GM20000 (cell line): ENCODE measurements at places on chromosomes 5 and 9.
A peak's percentile ranks its signal among the peaks of the same experiment; 100 is the strongest.

GRCh38 chr9:124220946-124221451 is 36.8 kb upstream of the NEK6 start:
- no peak for DNase-seq

GRCh38 chr9:89408628-89409101 is 89.2 kb downstream of the SEMA4D start:
- no peak for DNase-seq

- no peak for DNase-seq
Observed at GRCh38 chr5:147956064-147956841, 49.9 kb upstream of the C5orf46 start.

GRCh38 chr9:221989-222776 is 7.5 kb downstream of the DOCK8 start:
- no peak for DNase-seq

DNA sequence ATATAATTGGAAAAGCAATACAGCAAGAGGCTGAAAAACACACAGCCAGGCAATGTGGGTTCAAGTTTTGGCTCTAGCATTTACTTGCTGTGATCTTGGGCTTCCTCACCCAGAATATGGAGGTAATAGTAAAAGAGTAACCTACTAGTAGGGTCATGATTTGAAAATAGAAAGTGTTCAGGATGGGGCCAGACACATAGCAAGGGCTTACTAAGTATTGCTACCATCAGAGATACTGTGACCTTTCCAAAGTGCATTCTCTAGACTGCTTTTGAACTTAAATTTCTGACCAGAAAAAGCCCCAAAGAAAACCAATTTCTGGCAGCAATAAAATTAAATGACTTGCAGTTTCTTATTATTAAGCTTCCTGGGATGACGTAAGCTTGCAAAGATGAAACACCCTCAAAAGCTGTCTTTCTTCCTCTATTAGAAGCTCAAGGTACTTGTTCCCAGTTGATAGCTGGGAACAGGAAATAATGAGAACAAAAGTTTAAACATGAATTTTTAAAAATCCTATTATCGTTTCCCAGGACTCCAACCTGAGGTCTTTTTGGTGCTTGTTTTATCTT is 20.3 kb downstream of the SLC45A2 start:
- peak; percentile 22 for DNase-seq

DNA sequence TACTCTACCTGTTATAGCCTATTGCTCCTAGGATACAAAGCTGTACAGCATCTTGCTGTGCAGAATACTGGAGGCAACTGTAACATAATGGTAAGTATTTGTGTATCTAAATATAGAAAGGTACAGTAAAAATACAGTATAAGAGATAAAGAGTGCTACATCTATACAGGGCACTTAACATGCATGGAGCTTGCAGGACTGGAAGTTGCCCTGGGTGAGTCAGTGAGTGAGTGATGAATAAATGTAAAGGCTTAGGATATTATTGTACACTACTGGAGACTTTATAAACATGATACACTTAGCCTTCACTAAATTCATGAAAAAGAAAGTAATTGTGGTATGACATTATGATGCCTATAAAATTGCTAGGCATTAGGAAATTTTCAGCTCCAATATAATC is 65.5 kb upstream of the OSMR start:
- no peak for DNase-seq

DNA sequence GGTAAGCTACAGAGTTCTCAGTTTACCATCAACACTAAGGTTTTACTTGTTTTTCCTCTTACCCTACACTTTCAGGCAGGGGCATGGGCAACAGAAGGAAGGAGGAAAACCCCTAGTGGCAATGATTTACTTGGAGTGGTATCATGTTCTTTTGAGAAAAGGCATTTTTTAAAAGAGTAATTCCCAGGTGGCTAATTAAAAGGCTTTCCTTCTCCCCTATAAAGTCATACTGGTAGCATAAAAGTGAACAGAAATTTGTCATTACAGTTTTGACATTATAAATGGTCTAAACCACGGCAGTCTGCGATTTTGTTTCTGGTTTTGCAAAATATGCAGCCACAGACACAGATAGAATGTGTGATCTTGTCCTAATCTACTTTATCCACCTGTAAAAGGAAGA is 30.9 kb upstream of the OR2K2 start:
- DNase-seq: no peak

DNA sequence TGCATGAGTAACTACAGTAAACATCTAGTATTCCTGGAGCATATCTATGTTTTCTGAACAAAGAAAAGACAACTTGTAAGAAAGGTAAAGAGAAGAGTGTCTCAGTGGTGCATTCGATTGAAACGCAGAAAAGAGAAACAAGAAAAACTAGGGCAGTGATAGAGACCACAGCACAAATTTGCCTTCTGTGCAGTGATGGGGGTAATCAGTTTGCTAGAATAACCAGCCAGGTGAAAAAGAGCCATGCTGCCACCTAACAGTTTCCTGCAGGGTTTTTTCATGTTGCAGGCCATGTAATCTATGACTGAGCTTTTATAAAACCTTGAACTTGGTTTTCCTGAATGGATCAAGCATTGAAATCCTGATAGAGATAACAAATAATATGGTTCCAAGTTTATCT is 198.4 kb upstream of the MEF2C start:
- no peak for DNase-seq

DNA sequence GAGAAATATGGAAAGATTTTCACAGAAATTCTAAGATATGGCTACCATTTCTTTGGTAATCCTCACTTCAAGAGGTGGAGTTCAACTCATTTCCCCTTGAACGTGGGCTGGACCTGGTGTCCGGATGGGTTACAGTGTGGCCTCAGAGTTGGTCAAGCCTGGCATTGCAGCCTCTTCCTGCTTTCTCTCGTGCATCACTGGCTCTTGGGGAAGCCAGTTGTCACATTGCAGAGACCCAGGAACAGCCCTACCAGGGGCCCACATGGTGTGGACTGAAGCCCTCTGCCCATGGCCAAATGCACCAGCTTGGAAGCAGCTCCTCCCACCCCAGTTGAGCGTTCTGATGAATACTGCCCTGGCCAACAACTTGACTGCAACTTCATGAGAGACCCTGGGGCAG is 47.7 kb upstream of the FCN1 start:
- DNase-seq: no peak

GRCh38 chr5:132640613-132641012 is 17.4 kb upstream of the IL13 start:
- DNase-seq: no peak

GRCh38 chr9:37996819-37997217 is 72.2 kb downstream of the SHB start:
- DNase-seq: no peak

- peak; percentile 39 for DNase-seq
Observed at GRCh38 chr9:96420468-96421219, 2.5 kb upstream of the ZNF367 start.

DNA sequence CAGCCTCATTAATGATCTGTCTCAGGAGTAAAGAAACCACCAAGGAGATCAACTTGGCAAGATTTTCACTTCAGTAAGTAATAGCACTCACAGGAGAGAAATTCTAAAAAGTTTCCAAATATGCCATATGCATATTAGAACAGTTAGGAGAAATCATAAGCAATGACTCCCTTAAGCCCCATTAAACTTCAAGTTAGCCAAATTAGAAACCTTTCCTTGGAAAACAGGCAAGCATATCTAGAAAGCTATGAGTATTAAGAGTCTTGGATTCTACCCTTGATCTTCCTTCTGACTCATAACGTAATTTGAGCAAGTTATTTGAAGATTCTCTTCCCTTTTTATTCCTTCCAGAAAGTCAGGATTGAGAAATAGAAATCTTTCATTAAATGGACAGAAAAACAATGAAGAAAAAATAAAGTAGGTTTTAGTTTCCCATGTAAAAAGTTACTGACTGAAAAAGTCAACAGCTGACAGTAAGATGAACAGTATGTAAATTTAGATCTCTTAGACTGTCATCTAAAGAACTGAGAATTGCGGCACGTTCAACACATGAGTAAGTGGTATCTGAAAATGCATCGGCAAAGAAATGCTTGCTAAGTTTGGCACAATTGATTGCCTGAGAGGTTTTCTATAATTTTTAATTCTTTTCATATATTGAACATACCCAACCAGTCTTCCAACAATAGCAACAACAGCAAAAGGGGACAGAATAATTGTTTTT is 565.7 kb upstream of the FTMT start:
- DNase-seq: no peak

GRCh38 chr5:117624201-117624600 is 1049.6 kb upstream of the SEMA6A start:
- DNase-seq: no peak

GRCh38 chr5:157559301-157559700 is 16.3 kb downstream of the ADAM19 start:
- DNase-seq: no peak

DNA sequence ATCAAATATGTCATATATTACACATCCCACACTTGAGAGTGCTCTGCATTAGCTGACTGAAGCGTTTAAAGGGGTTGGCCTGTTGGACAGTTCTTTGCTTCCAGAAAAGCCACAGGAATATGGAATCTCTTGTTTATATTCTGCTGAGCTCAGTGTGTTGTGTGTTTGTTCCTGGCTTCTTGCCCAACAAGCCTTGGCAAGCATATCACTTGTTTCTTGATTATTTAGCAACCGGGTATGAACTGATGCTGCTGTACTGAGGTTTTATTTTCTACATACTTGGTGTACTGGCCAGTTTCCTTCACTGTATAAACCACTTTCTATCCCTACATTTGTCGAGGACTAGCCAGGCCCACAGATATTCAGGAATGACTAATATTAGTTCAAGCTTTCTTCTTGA is 378.9 kb downstream of the KCTD16 start:
- DNase-seq: no peak

GRCh38 chr5:83149671-83150070 is 72.3 kb downstream of the XRCC4 start:
- DNase-seq: no peak

DNA sequence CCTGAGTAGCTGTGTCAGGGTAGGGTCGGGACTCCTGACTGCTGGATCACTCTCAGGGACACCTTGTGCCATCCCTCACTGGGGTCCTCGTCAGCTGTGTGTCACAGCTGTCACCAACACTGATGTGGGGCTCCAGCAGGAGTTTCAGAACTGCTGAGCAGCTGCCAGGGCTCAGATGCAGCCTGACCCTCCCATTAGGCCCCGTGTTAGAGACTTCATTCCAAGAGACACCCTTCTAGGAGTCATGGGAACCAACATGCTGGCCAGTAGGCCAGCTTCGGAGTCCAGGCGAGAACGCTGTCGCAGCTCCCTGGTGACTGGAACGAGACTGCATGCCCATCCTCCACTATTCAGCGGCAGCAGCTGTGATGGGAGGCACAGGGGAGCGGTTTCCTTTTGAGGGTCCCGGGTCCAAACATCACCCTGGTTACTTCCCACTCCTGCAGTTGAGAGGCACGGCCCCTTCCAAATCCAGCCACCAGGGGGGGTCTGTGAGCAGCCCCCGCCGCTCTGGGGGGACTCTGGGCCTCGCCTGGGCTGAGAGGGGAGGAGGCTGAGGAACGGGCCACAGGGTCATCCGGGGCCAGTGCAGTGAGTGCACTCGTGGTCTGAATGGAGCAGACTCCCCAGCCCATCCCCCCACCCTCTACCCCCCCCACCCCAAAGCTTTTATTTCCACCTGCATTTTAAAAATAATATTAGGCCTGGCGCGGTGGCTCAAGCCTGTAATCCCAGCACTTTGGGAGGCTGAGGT is 12.6 kb upstream of the TCF7 start:
- DNase-seq: peak; percentile 69

GRCh38 chr9:121217609-121218292 is 16.1 kb upstream of the RAB14 start:
- DNase-seq: peak; percentile 56

GRCh38 chr9:129383019-129383560 is 205.0 kb upstream of the IER5L start:
- no peak for DNase-seq

GRCh38 chr9:9914174-9914573 is 698.6 kb downstream of the PTPRD start:
- DNase-seq: no peak

DNA sequence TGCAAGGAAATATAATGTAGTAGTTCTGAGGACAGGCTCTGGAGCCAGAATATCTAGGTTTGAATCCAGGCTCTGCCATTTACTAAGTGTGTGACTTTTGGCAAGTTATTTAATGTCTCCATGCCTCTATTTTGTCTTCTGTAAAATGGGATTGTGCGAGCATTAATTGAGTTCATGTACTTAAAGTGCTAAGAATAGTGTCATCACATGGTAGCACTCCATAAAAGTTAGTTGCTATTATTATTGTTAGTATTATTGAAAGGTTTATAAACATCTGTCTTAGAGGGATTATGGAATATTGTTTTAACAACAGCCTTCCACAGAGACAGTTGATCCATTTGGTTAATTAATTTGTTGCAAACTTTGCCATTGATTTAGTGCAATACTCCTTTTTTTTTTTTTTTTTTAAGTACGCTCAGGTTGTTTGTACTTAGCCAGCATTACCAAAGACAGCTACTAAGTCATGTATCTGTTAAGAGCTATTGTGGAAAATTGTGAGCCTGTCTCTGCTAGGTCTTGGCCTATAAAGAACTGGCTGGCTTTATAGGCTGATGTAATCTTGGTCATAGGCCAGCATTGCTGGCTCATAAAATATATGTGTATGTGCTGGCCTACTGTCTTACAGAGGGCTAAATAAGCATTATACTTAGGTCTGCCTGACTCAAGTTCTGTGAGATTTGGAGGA is 174.7 kb downstream of the WDR70 start:
- no peak for DNase-seq

DNA sequence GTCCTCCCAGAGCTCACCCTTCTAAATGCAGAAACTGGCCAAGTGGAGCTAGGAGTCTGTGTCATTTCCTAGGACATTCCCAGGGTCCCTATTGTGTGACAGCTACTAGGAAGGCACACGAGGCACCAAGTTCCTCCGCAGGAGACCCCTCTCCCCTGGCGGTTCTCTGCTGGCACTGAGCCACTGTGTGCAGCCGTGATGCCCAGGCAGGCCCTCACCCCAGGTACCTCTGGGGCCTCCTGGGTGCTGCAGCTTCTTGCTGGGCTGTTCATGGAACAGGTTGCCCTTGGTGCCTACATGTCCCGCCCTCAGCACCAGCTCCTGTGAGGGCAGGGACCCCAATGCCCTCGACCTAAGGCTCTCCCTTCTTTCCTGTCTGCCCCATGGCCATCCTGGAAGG is 23.1 kb downstream of the MED10 start:
- DNase-seq: no peak

GRCh38 chr5:77369566-77369965 is 122.5 kb downstream of the WDR41 start:
- DNase-seq: no peak

DNA sequence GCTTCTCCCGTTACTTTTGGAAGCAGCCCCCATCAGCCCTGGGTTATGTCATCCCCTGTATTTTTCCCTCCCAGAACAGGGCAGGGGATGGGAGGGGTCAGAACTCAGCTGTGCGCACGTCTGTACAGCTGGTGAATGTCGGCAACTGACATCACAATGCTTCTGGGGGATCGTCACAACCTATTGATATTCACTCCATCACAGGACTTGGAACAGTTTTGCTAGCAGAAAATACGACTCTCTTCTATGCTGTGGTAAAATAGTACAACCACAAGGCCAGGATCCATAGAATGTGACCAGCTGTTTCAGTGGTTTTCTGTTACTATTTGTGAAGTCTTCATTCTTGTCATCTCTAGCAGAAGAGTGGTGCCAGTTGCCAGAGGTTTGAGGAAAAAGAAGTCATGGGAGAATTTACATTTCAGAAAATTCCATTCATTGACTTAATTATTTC is 77.1 kb upstream of the KLF4 start:
- DNase-seq: no peak

- DNase-seq: no peak
Observed at GRCh38 chr9:12879961-12880360, 105.1 kb downstream of the LURAP1L start.
